Lung (tissue), 17 donors: ENCODE measurements at places on chromosomes 6 and 20.

DNA sequence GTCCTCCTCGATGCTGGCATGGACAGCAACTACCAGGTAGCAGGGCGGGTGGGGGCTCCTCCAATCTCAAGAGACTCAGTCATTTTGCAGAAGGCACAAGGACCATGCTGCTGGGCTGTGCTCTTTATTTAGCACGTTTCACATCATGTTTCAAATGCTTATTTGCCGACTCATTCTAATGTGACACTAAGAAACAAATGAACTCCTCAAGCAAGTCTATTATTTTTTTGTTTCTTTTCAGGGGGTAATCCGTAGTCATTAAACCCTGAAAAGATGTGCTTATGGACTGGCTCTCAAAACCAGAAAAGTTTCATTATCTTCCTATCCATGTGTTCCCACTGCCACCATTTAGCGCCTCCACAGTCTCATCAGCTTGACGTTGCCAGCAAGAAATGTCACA, 92.9 kb downstream of the ANKS1A start:
- no peak for DNase-seq

GRCh38 chr6:151695156-151695555, 112.3 kb upstream of the ESR1 start:
- no peak for DNase-seq

- no peak for DNase-seq
Measured at GRCh38 chr6:161903584-161904212, 629.8 kb upstream of the AGPAT4 start.

GRCh38 chr20:8974009-8974708, 94.7 kb upstream of the PLCB4 start:
- no peak for DNase-seq
